OCI-M1 (cell line): ENCODE measurements at places on chromosomes 13 and 19.

DNA sequence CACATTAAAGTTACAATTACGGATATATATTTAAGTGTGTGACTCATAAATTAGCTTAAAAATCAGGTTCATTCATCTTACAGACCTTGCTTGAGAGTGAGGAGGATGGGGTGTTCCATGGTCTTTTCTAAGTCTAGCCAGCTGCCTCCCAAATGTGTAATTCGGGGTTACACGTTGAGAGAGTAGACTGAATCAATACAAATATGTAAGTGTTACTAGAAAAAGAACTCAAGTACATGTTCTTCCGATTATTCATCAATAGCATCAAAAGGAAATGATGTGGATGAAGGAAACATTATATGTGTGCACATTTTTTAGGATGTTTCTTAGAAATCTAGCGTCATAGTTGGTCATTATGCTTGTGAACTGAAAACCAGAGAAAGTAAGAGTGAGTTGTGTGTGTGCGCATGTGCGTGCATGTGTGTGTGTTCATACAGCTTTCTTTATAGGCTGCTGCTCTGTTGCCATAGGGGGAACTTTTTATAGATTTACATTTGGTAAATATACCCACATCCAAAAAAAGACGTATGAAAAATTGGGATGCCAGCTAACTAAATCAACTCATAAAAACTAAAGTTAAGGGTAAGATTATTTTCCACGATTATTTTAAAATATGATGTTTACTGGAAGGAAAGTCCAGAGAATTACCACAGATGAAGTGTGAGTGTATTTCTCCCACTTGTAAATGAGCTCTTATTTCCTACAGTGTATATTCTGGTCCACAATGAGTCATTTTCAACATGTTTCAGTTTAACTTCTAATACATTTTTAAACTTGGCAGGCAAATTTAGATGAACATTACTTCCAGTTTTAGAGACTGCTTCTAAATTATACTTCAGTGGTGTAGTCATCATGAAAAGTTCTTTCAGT lies 82.4 kb downstream of the PIBF1 start:
- no peak for DNase-seq

GRCh38 chr13:114339857-114340534 lies 25.7 kb downstream of the CHAMP1 start:
- DNase-seq, result peak; percentile 68

GRCh38 chr13:47845981-47846380 lies 155.1 kb downstream of the SUCLA2 start:
- DNase-seq, result no peak

DNA sequence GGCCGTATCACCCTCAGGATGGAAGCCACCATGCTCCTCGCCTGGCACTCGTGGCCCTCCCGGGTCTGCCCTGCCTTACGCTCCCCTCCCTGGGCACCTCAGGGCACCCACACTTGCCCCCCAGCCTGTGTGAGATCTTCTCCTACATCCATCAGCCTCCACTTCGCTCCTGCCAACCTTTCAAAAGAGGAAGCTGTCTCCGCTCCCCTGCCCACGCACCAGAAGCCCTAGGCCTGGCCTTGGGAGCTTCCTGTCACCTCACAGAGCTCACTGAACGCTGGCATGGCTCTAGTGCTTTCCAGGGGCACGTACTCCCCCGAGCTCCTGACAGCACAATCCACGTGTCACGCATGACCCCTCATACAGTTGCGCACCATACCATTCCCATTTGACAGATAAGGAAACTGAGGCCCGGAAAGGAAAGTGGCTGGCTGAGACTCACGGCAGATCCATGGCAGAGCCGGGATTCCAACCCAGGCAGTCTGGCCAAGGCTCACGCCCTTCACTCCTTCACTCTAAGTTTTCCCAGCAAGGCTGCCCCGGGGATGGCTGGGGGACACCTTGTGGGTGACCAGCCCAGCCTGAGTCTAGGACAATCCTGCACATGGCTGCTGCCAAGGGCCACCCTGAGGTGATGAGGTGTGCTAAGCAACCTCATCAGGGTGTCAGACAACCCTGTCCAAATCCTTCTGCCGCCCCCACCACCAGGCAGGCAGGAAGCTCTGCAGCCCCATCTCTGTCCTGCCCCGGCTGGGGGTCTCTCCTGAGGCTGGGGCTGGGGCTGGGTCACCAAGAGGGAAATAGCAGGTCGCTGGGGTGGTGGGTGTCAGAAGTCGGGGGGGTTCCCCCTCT lies 19.3 kb downstream of the PPP1R12C start:
- DNase-seq, result no peak

GRCh38 chr13:80121038-80121437 lies 219.9 kb downstream of the SPRY2 start:
- no peak for DNase-seq

DNA sequence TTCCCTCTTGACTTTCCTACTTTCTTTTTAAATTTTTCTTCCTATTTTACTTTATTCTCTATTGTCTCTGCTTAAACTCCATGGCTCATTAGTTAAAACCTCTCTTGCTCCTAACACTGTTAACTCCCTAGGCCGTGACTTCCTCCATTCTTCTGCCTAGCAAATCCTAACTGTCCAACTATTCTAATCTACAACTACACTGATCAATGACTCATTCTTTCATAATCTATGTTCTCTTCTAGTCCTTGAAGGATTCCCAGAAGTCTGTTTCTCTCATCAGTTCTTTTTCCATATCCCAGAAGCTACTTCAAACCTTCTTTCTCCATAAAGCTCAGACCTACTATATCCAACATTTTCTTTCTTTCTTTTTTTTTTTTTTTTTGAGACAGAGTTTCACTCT lies 66.9 kb downstream of the MICU2 start:
- peak; percentile 60 for DNase-seq

GRCh38 chr13:43373400-43373799 lies 350.0 kb downstream of the DNAJC15 start:
- DNase-seq, result no peak

- peak; percentile 47 for DNase-seq
Observed at GRCh38 chr19:1767464-1767933, 14.2 kb downstream of the ONECUT3 start.

GRCh38 chr13:75444016-75444415 lies 38.0 kb downstream of the TBC1D4 start:
- DNase-seq, result no peak

DNA sequence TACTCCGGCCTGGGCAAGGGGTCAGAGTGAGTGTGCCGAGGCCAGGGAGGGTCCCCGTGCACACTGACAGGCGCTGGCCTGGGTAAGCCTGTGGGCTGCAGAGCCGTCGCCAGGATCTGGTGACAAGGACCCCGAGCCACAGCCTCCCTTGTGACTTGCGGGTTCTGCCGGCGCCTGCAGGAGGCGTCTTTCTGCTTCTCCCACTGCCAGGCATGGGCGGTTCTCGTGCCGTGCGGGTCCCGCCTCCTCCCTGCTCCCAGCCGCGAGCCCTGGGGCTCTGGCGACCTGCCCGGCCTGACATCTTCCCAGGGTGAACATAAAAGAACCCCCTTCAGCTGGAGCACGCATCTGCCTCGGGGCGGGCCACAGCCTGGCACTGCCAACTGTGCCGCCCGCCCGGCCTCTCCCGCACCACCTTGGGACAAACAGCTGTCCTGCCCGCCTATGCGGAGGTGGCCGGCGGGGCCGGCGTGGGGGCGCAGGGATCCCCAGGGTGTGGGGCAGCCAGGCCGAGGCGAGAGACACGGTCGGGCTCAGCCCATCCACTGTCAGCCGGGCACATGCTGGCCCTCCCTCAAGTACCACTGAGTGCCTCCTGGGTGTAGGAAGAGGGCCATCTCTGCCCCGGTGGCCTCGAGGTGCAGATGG lies 1.5 kb upstream of the HCN2 start:
- DNase-seq, result peak; percentile 85

- no peak for DNase-seq
Observed at GRCh38 chr13:40200273-40200978, 466.0 kb downstream of the FOXO1 start.

- DNase-seq, result peak; percentile 70
Observed at GRCh38 chr13:25095851-25096453, at the start of gene PABPC3. Gene PABPC3 (plus strand): TSS chr13:25096136. CDS start chr13:25096199, 63 bp downstream.

GRCh38 chr13:102877303-102877702 lies 31.5 kb downstream of the ERCC5 start:
- peak; percentile 14 for DNase-seq

- no peak for DNase-seq
Observed at GRCh38 chr13:31765138-31765785, 25.9 kb downstream of the RXFP2 start.

DNA sequence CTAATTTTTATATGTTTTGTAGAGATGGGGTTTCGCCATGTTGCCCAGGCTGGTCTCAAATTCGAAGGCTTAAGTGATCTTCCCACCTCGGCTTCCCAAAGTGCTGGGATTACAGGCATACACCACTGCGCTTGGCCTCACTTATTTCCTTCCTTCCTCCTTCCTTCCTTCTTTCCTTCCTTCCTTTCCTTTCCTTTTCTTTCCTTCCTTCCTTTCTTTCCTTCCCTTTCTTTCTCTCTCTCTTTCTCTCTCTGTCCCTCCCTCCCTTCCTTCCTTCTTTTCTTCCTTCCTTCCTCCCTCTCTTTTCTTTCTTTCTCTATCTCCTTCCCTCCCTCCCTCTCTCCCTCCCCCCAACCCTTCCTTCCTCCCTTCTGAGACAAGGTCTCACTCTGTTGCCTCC lies 36.8 kb downstream of the TRPM4 start:
- DNase-seq, result no peak

DNA sequence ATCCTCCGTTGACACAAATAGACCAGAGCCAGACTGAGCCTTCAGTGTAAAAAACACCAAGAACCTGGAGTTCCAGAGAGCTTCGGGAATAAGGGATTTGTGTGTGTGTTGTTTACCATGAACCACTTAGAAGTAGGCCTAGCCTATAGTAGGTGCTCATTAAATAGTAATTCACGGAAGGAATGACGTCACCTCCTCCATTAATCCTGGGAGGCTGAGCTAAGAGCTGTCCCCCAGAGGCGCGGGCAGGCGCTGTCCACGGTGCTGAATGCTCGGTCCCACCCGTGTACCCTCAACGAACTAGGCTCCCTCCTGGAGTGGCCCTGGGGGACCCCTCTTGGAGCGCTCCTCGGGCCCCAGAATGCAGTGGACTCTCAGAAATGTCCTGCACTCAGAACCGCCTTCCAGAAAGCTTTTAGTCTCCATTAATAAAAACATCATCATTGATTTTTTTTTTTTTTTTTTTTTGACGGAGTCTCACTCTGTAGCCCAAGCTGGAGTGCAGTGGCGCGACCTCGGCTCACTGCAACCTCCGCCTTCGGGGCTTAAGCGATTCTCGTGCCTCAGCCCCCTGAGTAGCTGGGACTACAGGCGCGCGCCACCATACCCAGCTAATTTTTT lies 6.5 kb downstream of the UNC13A start:
- peak; percentile 69 for DNase-seq

- no peak for DNase-seq
Observed at GRCh38 chr13:33204130-33204927, 81.2 kb downstream of the STARD13 start.

GRCh38 chr13:45468635-45469034 lies 3.9 kb downstream of the COG3 start:
- no peak for DNase-seq

DNA sequence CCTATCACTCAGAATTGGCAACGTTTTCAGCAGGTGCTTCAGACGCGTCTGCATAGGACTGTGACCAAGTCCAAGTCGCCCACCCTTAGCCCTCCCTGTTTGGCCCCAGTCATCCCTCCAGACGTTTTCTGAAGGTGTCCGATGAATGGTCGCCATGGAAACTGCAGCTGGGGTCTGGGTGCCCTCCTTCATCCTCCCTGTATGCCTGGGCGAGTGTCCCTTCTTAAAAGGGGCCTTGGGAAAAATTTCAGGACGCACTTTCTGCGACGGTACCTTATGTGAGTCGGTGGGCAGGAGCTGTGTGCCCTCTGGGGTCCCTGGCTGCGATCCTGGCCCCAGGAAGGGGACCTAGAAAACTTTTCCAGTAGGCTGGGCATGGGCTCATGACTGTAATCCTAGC lies 25.1 kb downstream of the MAN2B1 start:
- DNase-seq, result no peak

DNA sequence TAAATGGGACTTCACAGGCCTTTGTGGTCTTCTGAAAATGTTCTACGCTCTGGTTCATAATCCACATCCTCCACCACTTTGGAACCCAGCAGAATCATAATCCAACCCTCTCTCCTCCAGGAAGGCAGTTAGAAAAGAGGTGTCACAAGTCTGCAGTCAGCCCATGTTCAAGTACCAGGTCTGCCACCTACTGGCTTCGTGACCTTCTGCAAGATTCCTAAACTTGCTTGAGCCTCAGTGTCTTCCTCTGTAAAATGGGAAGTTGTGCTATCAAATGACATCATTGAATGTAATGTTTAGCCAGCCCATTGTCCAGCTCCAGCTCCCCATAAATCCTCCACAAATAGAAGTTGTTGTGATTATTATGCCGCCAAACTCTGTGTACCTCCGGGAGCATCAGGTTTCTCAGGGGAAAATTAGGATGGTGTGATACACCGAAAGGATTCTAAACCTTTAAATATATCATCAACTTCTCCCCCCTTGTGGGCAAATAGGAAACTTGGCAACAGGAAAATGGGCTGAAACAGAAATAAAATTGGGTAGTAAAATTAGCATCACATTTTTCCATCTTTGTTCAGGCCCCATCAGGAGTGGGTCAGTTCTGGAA lies 109.7 kb downstream of the NUFIP1 start:
- DNase-seq, result peak; percentile 60

GRCh38 chr19:1396768-1397679 lies 4.3 kb downstream of the GAMT start:
- no peak for DNase-seq

GRCh38 chr19:55836340-55836739 lies at the start of gene NLRP4:
Gene NLRP4 (plus strand): TSS chr19:55836540. CDS start chr19:55852081, 15,541 bp downstream.
- DNase-seq, result no peak

GRCh38 chr13:20672772-20673171 lies 30.7 kb upstream of the IL17D start:
- DNase-seq, result no peak
